Progenitor cell of endocrine pancreas (in vitro differentiated cells): ENCODE measurements at places on chromosomes 5 and 9. TPM values are rescaled to one million over a fixed set of nuclear protein-coding genes. Genes with fewer than 3 reads are reported as not detected.

The MSMP gene
- total RNA-seq, result not detected in 2 replicates

DNA sequence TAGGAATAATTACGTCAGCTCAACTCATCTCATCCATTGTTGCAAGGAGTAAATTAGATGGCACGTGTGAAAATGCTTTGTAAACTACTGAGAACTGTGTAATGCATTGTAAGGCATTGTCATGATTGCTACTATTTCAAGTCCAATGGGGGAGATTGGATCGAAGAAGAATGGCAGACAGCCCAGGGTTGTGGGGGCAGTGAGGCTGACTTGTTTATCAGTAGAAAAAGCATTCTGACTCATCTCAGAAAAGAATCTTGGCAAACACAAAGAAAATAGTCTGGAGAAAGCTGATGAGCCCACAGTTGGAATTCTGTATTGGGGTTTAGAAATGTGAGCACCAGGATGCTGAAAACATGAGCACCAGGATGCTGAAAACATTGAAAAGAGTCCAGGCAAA lies 28.0 kb upstream of the DAP start:
- no peaks in the 10 kb centered on the region for H3K36me3 ChIP-seq
- H3K27me3 ChIP-seq, result no peaks in the 10 kb centered on the region
- H3K27ac ChIP-seq, result no peak overlapping the region
- no peak overlapping the region for H3K4me3 ChIP-seq
- DNase-seq, result no peak

The NAIP gene
- 39.4 and 46.3 TPM in 2 replicates for total RNA-seq

The PCDHGA7 gene
- 0.41 and 0.49 TPM in 2 replicates for total RNA-seq

GRCh38 chr9:116656977-116657376 lies 30.1 kb upstream of the TRIM32 start:
- no peaks in the 10 kb centered on the region for H3K36me3 ChIP-seq
- no peak overlapping the region for H3K27ac ChIP-seq
- no peaks in the 10 kb centered on the region for H3K27me3 ChIP-seq
- DNase-seq, result no peak
- H3K4me3 ChIP-seq, result no peak overlapping the region
- no peaks in the 10 kb centered on the region for H3K4me1 ChIP-seq

DNA sequence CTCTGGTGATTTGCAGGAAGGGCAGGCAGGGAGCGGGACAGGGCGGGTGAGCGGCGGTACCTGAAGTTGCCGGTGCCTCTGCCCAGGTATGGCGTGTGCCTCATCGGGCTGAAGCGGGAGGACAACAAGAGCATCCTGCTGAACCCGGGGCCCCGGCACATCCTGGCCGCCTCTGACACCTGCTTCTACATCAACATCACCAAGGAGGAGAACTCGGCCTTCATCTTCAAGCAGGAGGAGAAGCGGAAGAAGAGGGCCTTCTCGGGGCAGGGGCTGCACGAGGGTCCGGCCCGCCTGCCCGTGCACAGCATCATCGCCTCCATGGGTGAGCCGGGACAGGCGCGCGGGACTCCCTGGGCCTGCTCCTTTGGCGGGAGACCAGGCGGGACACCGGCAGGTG lies 68.8 kb downstream of the KCNT1 start:
- H3K36me3 ChIP-seq, result no peaks in the 10 kb centered on the region
- H3K4me3 ChIP-seq, result no peak overlapping the region
- H3K27me3 ChIP-seq, result no peaks in the 10 kb centered on the region
- H3K4me1 ChIP-seq, result no peaks in the 10 kb centered on the region
